ENCODE measurements at places on chromosomes 16 and 17.

GRCh38 chr16:22369221-22369811 is 5.1 kb downstream of the CDR2 start:
- DNase-seq = no peak

GRCh38 chr16:85541980-85542900 is 70.9 kb upstream of the GSE1 start:
- no peak for DNase-seq

- DNase-seq = peak; percentile 92
Measured at GRCh38 chr17:49210158-49211029, at the start of the genes ABI3 and GNGT2. Gene ABI3 (plus strand): TSS chr17:49210707. CDS start chr17:49210725, 18 bp downstream. Gene GNGT2 (minus strand): TSS chr17:49210574. CDS start chr17:49207422, 3,152 bp downstream.

DNA sequence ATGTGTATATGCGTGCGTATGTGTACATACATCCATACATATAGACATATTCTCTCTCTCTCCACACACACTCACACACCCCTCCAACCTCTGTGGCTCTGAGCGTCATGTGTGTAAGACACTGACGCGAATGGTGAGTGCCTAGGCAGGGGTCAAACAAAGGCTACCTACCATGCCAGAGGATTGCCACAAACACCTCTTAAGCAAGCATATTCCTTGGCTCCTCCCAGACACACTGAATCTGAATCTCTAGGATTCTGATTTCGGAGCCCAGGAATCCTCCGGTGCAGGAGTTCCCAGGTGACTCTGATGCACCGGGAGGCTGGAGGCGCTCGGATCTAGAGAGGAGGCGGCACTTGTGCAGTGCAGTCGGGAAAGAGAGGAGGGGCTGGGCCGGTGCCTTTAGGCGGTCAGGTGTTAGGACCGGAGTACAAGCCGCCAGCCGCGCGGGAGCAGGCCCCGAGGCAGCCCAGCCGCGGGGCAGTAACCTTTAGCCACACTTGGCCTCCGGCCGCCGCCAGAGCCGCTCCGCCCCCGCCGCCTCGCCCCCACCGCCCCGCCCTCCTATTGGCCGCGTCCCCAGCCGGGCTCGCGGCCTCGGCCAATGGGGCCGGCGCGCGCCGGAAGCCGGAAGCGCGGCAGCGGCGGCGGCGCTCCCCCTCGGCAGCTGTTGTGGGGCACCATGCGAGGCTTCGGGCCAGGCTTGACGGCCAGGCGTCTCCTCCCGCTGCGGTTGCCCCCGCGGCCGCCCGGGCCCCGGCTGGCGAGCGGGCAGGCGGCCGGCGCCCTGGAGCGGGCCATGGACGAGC is at the start of gene MLYCD:
Gene MLYCD (plus strand): TSS at position 653 of the 809 bp plus-strand sequence. CDS start 30 bp downstream, at position 683.
- DNase-seq = peak; percentile 97

DNA sequence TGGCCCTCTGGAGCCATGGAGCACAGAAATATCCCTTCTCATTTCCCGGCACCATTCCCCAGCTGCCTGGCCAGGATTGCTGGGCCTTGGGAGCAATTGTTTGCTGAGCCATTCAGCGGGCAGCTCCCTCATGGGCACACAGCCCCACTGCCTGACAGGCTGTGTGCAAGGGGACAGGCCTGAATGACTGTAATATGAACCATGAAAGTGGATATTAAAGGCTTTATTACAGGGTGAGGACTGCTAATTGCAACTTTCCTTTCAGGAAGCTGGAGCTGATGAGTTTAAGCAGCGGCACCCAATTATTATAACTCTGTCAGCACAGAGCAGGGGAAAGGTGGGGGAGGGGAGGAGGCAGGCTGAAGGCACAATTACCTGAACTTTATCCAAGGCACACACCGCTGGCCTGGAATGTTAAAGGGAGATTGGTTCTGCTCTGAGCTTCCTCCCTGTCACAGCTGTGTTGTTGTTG is 159.8 kb upstream of the SDK2 start:
- no peak for DNase-seq

GRCh38 chr17:79812353-79813258 is 15.7 kb upstream of the CBX8 start:
- DNase-seq = no peak

- DNase-seq = no peak
Measured at GRCh38 chr16:68892214-68892613, 48.9 kb downstream of the TANGO6 start.

- no peak for DNase-seq
Measured at GRCh38 chr17:55140809-55141208, 124.0 kb upstream of the HLF start.

DNA sequence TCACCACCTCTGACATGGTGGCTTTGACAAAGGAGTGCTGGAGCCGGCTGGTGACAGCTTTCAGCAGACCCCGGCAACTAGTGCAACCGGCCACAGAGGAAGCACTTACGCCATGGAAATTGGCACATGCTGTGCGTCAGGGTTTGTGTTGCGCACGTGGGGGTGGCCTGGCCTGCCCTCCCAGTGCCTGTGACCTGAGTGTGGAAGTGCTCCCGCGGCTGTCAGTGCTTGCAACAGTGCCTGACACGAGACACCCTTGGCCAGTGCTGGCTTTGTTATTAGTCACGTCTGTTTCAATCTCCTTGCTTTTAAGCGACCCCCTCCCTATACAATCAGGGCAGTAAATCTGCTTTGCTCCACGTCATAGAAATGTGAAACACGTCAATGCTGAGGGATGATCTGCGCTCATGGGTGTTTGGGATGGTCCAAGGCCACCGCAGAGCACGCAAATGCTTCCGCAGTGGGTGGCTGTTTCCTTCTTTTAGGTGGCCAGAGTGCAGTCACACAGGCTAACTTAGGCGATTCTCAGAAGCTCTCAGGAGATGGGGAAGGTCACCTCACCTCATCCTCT is 64.3 kb downstream of the PGS1 start:
- DNase-seq = no peak

GRCh38 chr17:81050645-81051625 is 16.0 kb downstream of the BAIAP2 start:
- no peak for DNase-seq

GRCh38 chr16:68526143-68526781 is 12.8 kb upstream of the ZFP90 start:
- DNase-seq = peak; percentile 47

Data from germinal center (tissue), 1 donor.